ENCODE measurements at places on chromosomes 13 and 19. TPM values are rescaled to one million over a fixed set of nuclear protein-coding genes. Genes with fewer than 3 reads are reported as not detected.
A peak's percentile ranks its signal among the peaks of the same experiment; 100 is the strongest.

- no peak for DNase-seq
Measured at GRCh38 chr13:94559222-94559795, 36.6 kb downstream of the TGDS start.

GRCh38 chr13:19862481-19863313 lies 752 bp downstream of the ZMYM5 start:
- peak; percentile 41 for DNase-seq

The ELSPBP1 gene
- 24.4 TPM for total RNA-seq

The RDH8 gene
- not detected for total RNA-seq

The ZNF418 gene
- 7.0 TPM for total RNA-seq

DNA sequence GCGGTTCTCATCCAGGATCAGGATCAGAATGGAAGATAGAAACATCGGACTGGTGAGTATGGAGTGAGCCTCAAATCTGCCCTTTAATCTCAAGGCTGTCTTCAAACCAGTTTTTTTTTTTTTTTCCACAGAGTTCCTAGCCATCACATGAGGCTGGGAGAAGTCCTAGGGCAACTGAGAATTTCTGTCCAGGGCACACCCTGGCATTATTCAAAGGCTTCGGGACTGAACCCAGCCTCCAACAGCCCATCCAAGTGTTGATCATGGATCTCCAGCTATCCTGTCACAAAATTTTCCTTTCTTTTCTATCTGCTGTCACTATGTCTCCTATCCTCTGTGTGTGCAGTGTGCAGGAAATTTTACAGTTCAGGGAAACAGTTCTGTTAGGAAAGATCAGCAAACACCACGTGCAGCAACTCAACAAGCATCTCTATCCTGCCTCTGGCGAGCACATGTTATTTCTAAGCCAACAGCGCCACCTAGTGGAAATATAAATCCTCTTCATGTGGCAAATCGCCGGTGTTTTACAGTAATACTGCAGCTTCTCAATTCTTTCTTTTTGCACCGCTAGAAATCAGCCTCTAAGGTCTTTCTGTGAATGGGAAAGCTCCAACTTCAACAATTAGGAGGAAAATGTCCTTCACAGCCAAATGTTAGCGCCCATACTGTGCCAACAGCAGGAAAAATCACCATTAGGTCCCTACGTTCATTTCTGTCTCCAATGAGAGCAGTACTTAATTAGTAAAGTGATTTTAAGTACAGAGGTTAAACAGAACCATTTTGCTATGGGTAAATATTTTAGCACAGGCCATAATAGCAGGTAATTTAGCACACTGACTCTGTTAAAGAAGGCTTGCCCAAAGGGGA lies 21.4 kb upstream of the ZNF181 start:
- DNase-seq = peak; percentile 73

- no peak for DNase-seq
Measured at GRCh38 chr19:10339380-10339960, at the start of gene ICAM3. Gene ICAM3 (minus strand): TSS chr19:10339624. CDS start chr19:10339614, 10 bp downstream.

- DNase-seq = peak; percentile 78
Measured at GRCh38 chr13:44259045-44260027, 114.3 kb upstream of the SERP2 start.
